K562 (cell line): ENCODE measurements at places on chromosomes 3 and 15. TPM values are rescaled to one million over a fixed set of nuclear protein-coding genes. Genes with fewer than 3 reads are reported as not detected.

DNA sequence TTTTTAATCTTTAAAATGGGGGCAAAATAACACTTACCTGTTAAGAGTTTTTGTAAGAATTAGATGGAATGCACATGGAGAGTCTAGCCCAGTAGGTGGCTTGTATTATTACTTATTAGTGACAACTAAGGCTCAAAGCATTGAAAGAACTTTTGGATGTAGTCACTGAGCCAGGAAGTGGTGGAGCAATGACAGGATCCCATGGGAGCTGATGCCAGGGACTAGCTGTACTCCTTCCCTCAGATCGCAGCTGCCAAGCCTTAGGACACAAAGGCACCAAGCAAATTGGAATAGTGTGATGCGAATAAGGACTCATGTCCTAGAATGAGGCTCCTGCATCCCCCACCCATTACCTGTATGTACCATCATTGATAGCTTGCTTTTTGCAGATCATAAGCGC, 370.4 kb upstream of the RGMA start:
- H3K4me3 ChIP-seq, result no peak overlapping the region
- peaks cover 4% of the 10 kb centered on the region; the same call in 1 of the 2 replicates for H3K27me3 ChIP-seq
- DNase-seq, result no peak
- no peak overlapping the region for H3K27ac ChIP-seq
- H3K4me1 ChIP-seq, result no peaks in the 10 kb centered on the region
- H3K36me3 ChIP-seq, result no peaks in the 10 kb centered on the region

DNA sequence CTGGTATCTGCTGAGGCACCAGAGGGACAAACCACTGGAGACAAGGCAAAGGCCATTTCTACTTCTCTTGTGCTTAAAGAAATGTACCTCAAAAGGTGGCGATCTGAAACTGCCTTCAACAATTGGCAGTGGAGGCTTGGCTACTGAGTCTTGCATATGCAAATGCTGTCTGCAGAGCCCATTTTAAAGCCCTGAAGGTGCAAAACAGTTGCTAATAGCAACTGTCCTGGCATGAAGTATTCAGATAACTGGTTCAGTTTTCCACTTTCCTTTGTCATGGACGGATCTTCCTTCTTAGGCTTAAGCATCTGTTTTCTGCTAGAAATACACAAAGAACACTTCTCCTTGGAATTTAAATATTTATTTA, 71.4 kb upstream of the PSMD6 start:
- no peak for DNase-seq
- H3K27me3 ChIP-seq, result peaks cover 11% of the 10 kb centered on the region
- no peaks in the 10 kb centered on the region for H3K36me3 ChIP-seq
- no peaks in the 10 kb centered on the region for H3K4me1 ChIP-seq

- no peaks in the 10 kb centered on the region for H3K36me3 ChIP-seq
- no peak overlapping the region for H3K4me3 ChIP-seq
- no peak for DNase-seq
- H3K27me3 ChIP-seq, result peaks cover 19% of the 10 kb centered on the region
Measured at GRCh38 chr15:77030048-77030927, 35.4 kb downstream of the PSTPIP1 start.

- no peak for DNase-seq
- no peaks in the 10 kb centered on the region for H3K36me3 ChIP-seq
- no peak overlapping the region for H3K4me3 ChIP-seq
- no peaks in the 10 kb centered on the region for H3K27me3 ChIP-seq
- H3K4me1 ChIP-seq, result no peaks in the 10 kb centered on the region
Measured at GRCh38 chr3:188574885-188575284, 420.9 kb downstream of the LPP start.

DNA sequence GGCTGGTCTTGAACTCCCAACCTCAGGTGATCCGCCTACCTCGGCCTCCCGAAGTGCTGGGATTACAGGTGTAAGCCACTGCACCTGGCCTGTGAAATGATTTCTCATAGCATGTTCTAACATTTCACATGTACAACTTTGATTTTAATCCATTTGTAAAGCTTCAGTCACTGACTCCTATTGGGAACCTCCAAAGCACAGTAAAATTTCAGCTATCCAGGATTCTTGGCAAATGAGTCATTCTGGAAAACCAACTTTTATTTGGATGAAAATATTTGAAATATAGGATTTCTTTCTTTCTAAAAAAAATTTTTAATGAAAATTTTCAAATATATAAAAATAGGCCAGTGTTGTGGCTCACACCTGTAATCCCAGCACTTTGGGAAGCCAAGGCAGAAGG, 2.7 kb upstream of the LMAN1L start:
- H3K27ac ChIP-seq, result no peak overlapping the region
- peaks cover 21% of the 10 kb centered on the region for H3K27me3 ChIP-seq

GRCh38 chr3:110767838-110768237, 303.8 kb upstream of the NECTIN3 start:
- H3K4me3 ChIP-seq, result no peak overlapping the region
- H3K36me3 ChIP-seq, result no peaks in the 10 kb centered on the region
- no peak overlapping the region for H3K27ac ChIP-seq
- H3K4me1 ChIP-seq, result no peaks in the 10 kb centered on the region

GRCh38 chr3:155595371-155595770, 149.5 kb downstream of the PLCH1 start:
- DNase-seq, result no peak
- no peaks in the 10 kb centered on the region for H3K27me3 ChIP-seq
- no peaks in the 10 kb centered on the region for H3K36me3 ChIP-seq
- no peak overlapping the region for H3K27ac ChIP-seq
- H3K4me3 ChIP-seq, result no peak overlapping the region
- H3K4me1 ChIP-seq, result no peaks in the 10 kb centered on the region

CLDN18 gene
- total RNA-seq, result 0.11 TPM in 2 replicates

GATA2 gene
- total RNA-seq, result 215 and 218 TPM in 2 replicates
